ENCODE measurements at places on chromosomes 5 and 9. TPM values are rescaled to one million over a fixed set of nuclear protein-coding genes. Genes with fewer than 3 reads are reported as not detected.
A peak's percentile ranks its signal among the peaks of the same experiment; 100 is the strongest.

Gene STPG3
- not detected for total RNA-seq

- H3K36me3 ChIP-seq = no peaks in the 10 kb centered on the region
- no peaks in the 10 kb centered on the region for H3K27me3 ChIP-seq
- peaks cover 18% of the 10 kb centered on the region for H3K4me1 ChIP-seq
Measured at GRCh38 chr9:127640908-127641545, 28.9 kb downstream of the STXBP1 start.

Gene TLX3
- total RNA-seq = not detected

GRCh38 chr9:1707291-1707690, 307.9 kb upstream of the SMARCA2 start:
- no peak overlapping the region for H3K27ac ChIP-seq
- H3K4me1 ChIP-seq = no peaks in the 10 kb centered on the region
- no peaks in the 10 kb centered on the region for H3K27me3 ChIP-seq

Gene GMCL2
- not detected for total RNA-seq

Gene PCDHB7
- 0.95 TPM for total RNA-seq

- no peaks in the 10 kb centered on the region for H3K36me3 ChIP-seq
- H3K4me1 ChIP-seq = peaks cover 10% of the 10 kb centered on the region
- no peak for DNase-seq
- peak within 1 kb of the TSS; percentile 93 for H3K4me3 ChIP-seq
Measured at GRCh38 chr5:75052192-75053053, at the start of gene GCNT4. Gene GCNT4 (minus strand): TSS chr5:75052558. CDS start chr5:75030037, 22,521 bp downstream.

GRCh38 chr5:177510567-177511053, 984 bp upstream of the DOK3 start:
- H3K27ac ChIP-seq = peak overlapping the region; percentile 46
- DNase-seq = no peak
- H3K4me3 ChIP-seq = no peak overlapping the region
- H3K27me3 ChIP-seq = no peaks in the 10 kb centered on the region
- H3K36me3 ChIP-seq = peaks cover 36% of the 10 kb centered on the region
- peaks cover 4% of the 10 kb centered on the region for H3K4me1 ChIP-seq

Gene IRX1
- 0.95 TPM for total RNA-seq

DNA sequence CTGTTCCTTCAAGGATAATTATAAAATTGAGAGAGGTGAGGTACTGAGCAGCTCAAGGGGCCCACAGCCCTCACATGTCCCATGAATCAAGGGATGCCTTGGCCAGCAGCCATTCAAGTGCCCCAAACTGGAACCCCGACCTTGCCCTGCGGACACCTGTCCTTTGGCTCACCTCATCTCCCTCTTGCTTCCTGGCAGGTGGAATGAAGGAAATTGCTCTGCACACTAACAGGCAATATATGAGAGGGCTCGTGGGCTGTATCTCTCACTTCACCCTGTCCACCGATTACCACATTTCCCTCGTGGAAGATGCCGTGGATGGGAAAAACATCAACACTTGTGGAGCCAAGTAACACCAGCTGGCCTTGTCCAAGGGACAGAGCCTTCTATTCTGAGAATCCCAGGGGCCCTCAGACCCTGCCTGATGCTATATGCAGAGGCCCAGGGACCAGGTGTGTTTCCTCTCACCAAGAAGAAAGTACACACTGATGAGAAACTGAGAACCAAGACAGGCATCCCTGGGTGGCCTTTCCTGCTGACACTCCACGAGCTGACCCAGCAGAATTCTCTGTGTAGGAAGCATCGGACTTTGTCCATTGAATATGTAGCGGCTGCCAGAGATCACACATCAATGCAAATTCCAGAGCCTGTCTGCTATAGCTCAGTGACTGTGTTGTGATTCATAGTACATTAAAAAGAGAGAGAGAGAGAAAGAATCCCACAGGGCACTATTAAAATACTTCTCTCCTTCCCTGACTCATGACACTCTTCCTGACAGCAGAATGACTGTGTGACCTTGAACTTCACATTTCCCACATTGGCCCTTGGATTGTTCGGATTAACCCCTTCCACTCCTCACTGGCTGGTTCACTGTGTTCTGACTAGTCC, 92.6 kb downstream of the LIFR start:
- peaks cover 33% of the 10 kb centered on the region for H3K4me1 ChIP-seq
- no peaks in the 10 kb centered on the region for H3K36me3 ChIP-seq
- DNase-seq = no peak
- H3K27me3 ChIP-seq = no peaks in the 10 kb centered on the region
- no peak overlapping the region for H3K27ac ChIP-seq

DNA sequence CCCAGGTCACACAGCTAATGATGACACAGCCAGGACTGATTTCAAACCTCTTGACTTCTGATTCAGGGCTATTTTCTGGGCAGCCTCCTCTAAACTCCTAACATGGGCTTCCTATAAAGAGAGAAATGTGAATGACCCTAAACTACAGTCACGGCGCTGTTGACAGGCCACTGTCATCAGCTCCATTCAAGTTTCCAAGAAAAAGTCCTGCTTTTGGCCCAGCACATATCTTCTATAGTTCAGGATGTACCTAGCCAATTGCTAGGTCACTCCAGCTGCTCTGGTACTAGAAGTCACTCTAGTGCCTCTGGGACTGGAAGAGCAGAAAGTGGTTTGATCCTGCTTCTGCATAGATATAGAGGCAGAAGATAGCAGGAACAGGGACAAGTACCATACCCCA, 64.9 kb upstream of the TARS1 start:
- DNase-seq = no peak
- no peaks in the 10 kb centered on the region for H3K27me3 ChIP-seq
- H3K36me3 ChIP-seq = no peaks in the 10 kb centered on the region

Gene SHOC1
- total RNA-seq = 0.15 TPM

DNA sequence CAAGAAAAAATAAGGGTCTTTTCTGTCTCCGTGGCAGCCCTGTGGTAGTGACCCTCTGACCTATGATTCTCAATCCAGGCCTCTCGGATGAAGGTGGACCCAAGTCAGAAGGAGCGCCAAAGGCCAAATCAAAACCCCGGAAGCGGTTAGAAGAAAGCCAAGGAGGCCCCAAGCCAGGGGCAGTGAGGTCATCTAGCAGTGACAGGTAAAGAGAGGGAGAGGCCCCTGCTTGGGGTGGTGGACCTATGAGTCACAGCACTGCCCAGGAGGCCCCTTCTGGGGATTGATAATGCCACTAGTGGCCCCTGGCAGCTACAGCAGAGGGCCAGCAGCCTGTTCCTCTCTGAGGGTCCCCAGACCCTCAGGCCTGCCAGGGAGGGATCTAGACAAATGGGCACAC, 6.4 kb upstream of the SLC2A8 start:
- peaks cover 21% of the 10 kb centered on the region for H3K4me1 ChIP-seq
- H3K27me3 ChIP-seq = no peaks in the 10 kb centered on the region
- no peak overlapping the region for H3K4me3 ChIP-seq
- H3K27ac ChIP-seq = no peak overlapping the region
- no peak for DNase-seq
- no peaks in the 10 kb centered on the region for H3K36me3 ChIP-seq

GRCh38 chr9:123941524-123942070, 11.7 kb upstream of the DENND1A start:
- no peak overlapping the region for H3K4me3 ChIP-seq
- H3K27ac ChIP-seq = no peak overlapping the region
- no peaks in the 10 kb centered on the region for H3K36me3 ChIP-seq
- no peaks in the 10 kb centered on the region for H3K4me1 ChIP-seq
- DNase-seq = no peak

GRCh38 chr5:158324236-158324635, 465.3 kb upstream of the CLINT1 start:
- H3K4me3 ChIP-seq = no peak overlapping the region
- H3K27ac ChIP-seq = no peak overlapping the region
- DNase-seq = no peak
- no peaks in the 10 kb centered on the region for H3K27me3 ChIP-seq
- H3K4me1 ChIP-seq = no peaks in the 10 kb centered on the region
- no peaks in the 10 kb centered on the region for H3K36me3 ChIP-seq

DNA sequence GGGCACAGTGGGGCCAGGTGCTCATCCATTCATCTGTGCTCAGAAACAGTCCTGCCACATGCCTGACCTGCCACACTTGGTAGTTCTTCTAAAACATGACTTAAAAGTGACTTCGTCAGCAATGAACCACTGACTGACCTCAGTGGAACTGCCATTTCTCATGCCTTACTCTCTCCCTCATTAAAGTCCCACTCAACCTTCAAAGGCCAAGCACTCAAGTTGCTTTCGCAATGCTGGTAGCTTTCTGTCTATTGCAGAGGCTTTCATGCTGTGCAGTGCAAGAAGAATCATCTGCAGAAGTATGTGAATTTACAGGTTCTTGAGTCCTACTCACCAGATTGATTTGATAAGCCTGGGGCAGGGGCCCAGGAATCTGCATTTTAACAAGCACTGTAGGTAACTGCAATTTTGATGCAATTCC, 23.9 kb downstream of the B4GALT1 start:
- peaks cover 70% of the 10 kb centered on the region for H3K4me1 ChIP-seq
- H3K4me3 ChIP-seq = no peak overlapping the region
- H3K27ac ChIP-seq = no peak overlapping the region
- DNase-seq = no peak
- no peaks in the 10 kb centered on the region for H3K27me3 ChIP-seq

Gene OGN
- 0.76 TPM for total RNA-seq

DNA sequence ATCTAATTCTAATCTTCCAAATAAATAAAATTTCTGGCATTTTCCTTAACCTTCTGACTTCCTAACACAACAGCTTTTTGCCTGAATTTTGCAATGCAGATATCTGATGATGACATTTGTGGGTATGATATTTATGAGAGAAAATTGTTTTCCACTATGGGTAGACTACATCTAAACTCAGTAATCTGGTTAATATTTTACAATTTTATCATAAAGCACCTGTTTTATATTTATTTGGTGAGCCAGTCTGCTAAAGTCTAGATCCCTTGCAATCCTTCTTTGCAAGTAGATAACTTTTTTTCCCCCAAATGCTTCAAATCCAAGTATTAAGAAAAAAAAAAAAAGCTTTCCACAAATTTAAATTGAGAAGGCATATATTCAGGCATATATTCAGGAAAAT, 246.2 kb upstream of the DAB2 start:
- no peak overlapping the region for H3K27ac ChIP-seq
- H3K4me3 ChIP-seq = no peak overlapping the region
- no peaks in the 10 kb centered on the region for H3K27me3 ChIP-seq
- no peaks in the 10 kb centered on the region for H3K4me1 ChIP-seq
- DNase-seq = no peak
- H3K36me3 ChIP-seq = no peaks in the 10 kb centered on the region

Gene BTNL8
- total RNA-seq = 0.19 TPM

DNA sequence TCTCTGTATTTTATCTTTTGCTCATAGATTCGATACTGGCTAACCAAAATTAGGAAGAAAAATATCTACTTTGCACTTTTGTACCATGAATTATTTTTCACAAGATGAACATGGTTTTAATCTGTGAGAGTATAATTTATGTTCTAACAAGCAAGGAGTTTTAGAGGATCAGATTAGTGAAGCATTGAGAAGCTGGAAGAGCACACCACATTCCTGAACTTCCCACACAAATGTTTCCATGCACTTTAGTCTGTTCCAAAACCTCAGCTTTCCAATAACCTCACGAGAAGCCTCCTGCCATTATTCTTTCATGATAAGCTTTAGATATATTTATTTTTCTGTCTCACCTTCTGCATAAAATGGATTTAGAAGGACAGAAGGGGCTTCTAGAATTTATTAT, 98.7 kb upstream of the MPDZ start:
- H3K4me3 ChIP-seq = no peak overlapping the region
- no peaks in the 10 kb centered on the region for H3K4me1 ChIP-seq
- DNase-seq = no peak
- H3K27ac ChIP-seq = no peak overlapping the region
- no peaks in the 10 kb centered on the region for H3K27me3 ChIP-seq

Gene GRIN1
- not detected for total RNA-seq

- H3K27me3 ChIP-seq = no peaks in the 10 kb centered on the region
- no peak for DNase-seq
- no peaks in the 10 kb centered on the region for H3K36me3 ChIP-seq
- peak overlapping the region; percentile 34 for H3K4me3 ChIP-seq
Measured at GRCh38 chr9:36470643-36471290, 70.7 kb upstream of the RNF38 start.

DNA sequence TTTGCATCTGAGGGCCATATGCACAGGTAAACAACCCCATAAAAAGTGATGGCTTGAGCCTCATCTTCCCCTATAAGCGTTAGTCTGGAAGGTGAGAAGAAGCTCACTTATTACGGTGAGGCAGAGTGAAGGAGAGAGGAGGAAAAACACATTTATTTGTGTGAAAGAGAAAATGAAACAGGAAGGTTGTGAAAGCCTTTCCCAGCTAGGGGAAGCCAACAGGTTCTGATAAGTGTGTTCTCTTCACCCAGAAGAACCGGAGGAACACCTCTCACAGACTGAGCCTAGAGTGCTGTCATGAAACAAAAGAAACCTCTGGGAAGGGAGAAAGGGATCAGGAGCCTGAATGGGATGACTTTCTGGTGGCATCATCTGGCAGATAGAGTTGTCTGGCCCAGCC, 192.5 kb downstream of the PTTG1 start:
- no peak overlapping the region for H3K27ac ChIP-seq
- no peak overlapping the region for H3K4me3 ChIP-seq
- DNase-seq = no peak

GRCh38 chr9:124078641-124079040, 67.1 kb downstream of the LHX2 start:
- no peak overlapping the region for H3K4me3 ChIP-seq
- DNase-seq = no peak
- H3K4me1 ChIP-seq = peaks cover 15% of the 10 kb centered on the region
- no peaks in the 10 kb centered on the region for H3K36me3 ChIP-seq

DNA sequence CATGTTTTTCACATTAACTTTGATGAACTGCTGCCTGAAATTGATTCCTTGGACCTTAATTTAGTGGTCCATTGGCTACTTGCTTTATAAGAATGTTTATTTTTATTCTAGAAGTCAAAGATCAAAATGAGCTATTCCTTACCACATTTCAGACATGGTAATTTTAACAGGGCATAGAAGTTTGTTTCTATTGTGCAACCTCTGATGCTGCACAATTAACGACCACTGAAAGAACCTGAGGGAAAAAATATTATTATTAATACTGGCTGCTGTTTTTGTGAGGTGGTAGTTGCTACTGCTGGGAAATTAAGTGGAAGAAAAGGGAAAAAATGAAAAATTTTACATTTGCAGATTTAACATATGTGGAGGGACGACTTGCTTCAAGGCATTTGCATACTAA, 37.9 kb upstream of the RAB3C start:
- H3K27ac ChIP-seq = no peak overlapping the region
- H3K4me1 ChIP-seq = no peaks in the 10 kb centered on the region
- H3K36me3 ChIP-seq = no peaks in the 10 kb centered on the region
- H3K27me3 ChIP-seq = no peaks in the 10 kb centered on the region
- H3K4me3 ChIP-seq = no peak overlapping the region

DNA sequence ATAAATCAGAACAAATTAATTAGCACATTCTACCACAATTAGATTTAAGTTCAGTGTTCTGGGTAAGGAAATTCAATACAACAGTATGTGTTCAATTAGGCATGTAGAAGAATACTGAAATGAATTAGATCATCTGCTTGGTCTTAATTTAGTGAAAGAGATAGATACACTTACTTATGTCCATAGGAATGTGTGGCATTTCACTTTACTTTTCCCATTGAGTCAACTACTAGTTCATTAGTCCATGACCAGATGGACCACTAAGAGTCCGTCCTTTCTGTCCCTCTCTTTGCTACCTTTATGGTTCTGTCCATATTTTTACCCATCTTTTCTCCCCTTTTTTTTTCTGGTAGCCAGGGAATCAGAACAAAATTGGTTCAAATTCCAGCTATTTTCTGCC, 276.9 kb downstream of the OSTF1 start:
- DNase-seq = no peak
- H3K27ac ChIP-seq = no peak overlapping the region
- no peaks in the 10 kb centered on the region for H3K27me3 ChIP-seq
- H3K4me1 ChIP-seq = no peaks in the 10 kb centered on the region

Gene SEMA5A
- total RNA-seq = 8.2 TPM

Gene UGT3A2
- not detected for total RNA-seq

Gene ARHGAP26
- 15.6 TPM for total RNA-seq

Data from esophagus squamous epithelium (tissue), 5 donors.